Kidney (tissue), 22 donors: ENCODE measurements at places on chromosomes 4 and X.
A peak's percentile ranks its signal among the peaks of the same experiment; 100 is the strongest.

DNA sequence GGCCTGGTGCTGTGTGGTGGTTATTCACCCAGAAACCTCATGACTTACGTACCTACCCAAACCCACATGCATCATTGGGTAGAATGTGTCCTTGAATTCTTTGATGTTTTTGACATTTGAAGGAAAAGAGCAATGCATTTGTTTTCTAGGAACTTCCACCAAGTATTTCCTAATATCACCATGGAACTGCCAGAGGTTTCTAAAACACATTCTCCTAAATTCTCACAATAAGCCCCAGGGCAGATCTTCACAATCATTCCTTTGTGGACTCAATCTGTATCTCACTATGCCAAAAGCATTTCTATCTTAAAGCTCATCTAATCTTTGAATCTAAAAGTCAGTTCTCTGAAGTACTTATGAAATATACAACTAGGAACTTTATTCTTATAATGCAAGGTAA is 8.3 kb upstream of the ODAM start:
- no peaks in the 10 kb centered on the region for H3K27me3 ChIP-seq
- no peaks in the 10 kb centered on the region for H3K4me1 ChIP-seq
- H3K27ac ChIP-seq, result no peak overlapping the region
- no peak for DNase-seq

DNA sequence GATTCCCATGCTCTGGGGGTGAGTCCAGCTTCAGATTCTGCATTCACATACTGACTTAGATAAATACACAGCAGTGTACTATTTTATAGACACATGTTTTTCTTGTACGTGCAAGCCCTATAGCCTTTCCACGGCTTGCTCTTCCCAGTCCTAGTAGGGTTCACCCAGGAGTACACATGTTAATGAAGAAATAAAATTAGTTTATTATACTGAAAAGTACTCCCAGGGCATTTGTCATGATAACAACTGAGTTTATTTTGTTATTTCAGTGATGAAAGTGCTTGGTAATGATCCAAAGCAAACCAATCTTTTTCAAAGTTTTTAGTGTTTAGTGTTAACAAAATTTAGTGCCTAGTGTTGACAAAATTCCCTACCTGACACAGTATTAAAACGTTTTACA is 21.3 kb downstream of the MAPK10 start:
- DNase-seq, result peak; percentile 36
- no peaks in the 10 kb centered on the region for H3K4me1 ChIP-seq
- no peak overlapping the region for H3K4me3 ChIP-seq
- H3K27me3 ChIP-seq, result no peaks in the 10 kb centered on the region

GRCh38 chr4:127788517-127788916 is 6.4 kb downstream of the HSPA4L start:
- DNase-seq, result no peak
- H3K36me3 ChIP-seq, result no peaks in the 10 kb centered on the region
- no peaks in the 10 kb centered on the region for H3K4me1 ChIP-seq
- H3K27ac ChIP-seq, result no peak overlapping the region
- H3K27me3 ChIP-seq, result no peaks in the 10 kb centered on the region

- no peaks in the 10 kb centered on the region for H3K4me1 ChIP-seq
- no peaks in the 10 kb centered on the region for H3K36me3 ChIP-seq
- DNase-seq, result no peak
- no peaks in the 10 kb centered on the region for H3K27me3 ChIP-seq
- H3K4me3 ChIP-seq, result no peak overlapping the region
- H3K27ac ChIP-seq, result no peak overlapping the region
These were observed 61.2 kb upstream of the DAPP1 start for GRCh38 chr4:99755223-99755944.

GRCh38 chrX:31349515-31349914 is 277.7 kb upstream of the FTHL17 start:
- no peak overlapping the region for H3K4me3 ChIP-seq
- H3K4me1 ChIP-seq, result no peaks in the 10 kb centered on the region
- H3K27ac ChIP-seq, result no peak overlapping the region

DNA sequence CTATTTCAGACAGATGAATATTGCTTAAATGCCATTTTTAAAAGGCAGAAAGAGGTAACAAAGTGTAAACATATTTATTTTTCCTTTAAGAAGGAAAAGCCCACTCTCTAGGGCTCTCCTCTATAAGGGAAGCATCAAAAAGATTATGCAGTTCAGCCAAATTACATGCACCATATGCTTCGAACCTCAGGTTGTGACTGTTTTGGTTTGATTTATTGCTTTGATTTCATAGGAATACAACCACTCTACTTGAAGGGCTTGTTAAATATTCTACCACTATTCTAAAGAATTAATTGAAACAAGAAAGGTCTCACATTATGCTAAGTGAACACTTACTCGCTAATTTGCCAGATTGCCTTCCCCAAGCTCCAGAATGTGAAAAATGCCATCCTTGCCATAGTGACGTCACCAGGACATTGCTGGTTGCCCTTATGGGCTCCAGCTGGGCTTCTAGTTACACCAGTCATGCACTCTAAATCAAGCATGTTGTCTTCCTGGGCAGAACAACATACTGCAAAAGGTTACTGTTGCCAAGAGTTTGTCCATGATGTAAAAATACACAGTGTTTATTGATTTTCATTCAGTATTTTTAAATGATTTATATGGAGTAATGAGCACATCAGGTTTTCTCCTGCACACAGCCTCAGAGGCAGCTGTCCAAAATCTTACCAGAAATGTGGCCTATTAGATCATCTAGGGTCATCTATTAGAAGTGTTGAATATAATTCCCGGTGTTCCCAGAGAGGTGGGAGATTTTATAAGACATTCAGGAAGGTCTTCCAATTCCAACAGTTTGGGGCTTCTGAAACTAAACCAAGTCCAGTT is 164.4 kb upstream of the RAPGEF2 start:
- no peak overlapping the region for H3K4me3 ChIP-seq
- H3K27me3 ChIP-seq, result no peaks in the 10 kb centered on the region
- DNase-seq, result peak; percentile 51
- no peaks in the 10 kb centered on the region for H3K4me1 ChIP-seq

GRCh38 chr4:153927451-153927850 is 138.6 kb upstream of the SFRP2 start:
- no peak overlapping the region for H3K4me3 ChIP-seq
- H3K27ac ChIP-seq, result no peak overlapping the region
- no peaks in the 10 kb centered on the region for H3K27me3 ChIP-seq
- no peak for DNase-seq

GRCh38 chrX:46791927-46792809 is 33.2 kb upstream of the SLC9A7 start:
- no peaks in the 10 kb centered on the region for H3K4me1 ChIP-seq
- no peaks in the 10 kb centered on the region for H3K36me3 ChIP-seq
- DNase-seq, result peak; percentile 73
- no peaks in the 10 kb centered on the region for H3K27me3 ChIP-seq
- peak overlapping the region; percentile 1 for H3K27ac ChIP-seq

DNA sequence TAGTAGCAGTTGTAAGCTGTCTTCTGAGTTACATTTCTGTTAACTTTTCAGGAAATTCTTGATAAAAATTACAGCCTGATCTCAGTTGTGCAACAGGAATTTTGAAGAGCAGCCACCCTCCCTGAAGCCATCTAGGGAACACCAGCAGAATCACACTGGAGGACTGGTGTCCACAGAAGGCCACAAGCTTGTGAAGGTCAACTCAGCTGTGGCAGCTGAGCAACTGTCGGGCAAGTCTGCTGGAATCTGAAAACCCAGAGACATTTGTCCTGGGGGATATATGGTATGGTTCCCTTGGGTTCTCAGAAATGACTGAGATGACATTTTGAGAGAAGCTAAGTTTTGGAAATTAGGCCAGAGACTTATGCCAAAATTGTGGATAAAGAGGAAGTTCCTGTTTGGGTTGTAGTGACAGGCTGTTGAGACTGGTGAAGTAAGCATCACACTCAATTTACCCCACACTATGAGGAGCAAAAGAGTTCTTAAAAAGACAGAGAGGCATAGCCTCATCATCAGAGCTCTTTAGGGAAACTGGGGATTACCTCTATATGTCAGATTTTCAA is 78.1 kb upstream of the TNIP3 start:
- no peak for DNase-seq
- H3K27me3 ChIP-seq, result no peaks in the 10 kb centered on the region
- no peaks in the 10 kb centered on the region for H3K36me3 ChIP-seq
- H3K27ac ChIP-seq, result no peak overlapping the region
- no peak overlapping the region for H3K4me3 ChIP-seq

DNA sequence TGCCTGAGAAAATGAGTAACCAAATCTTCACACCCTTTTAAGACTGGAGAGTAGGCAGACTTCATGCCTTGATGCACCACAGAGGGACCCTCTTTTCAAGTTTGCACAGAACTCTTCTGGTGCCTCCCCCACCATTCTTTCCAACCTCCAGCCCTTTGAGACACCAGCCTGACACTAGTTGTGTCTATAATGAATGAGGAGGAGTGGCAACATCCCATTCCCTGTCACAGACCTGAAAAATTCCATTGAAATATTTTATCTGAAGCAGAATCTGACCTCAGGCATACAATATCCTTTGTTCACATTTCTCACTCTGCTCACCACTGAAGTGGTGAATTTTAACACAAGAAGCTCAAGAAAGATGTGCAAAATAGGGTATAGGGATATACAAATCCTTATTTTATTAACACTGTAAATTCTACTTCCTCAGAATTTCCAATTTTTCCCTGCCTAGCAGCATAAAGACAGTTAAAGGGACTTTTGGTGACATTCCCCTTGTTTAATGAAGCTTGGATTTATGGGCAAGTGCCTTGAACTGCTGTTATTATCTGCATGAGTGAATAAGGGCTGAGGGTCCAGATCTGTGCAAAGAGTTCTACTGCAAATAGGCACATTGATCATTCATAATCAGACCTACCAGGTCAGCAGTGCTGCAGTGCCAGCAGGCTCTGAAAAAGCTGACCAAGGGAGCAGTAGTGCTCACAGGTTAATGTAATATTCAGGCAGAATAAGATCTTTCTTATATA is 149.9 kb upstream of the PAQR3 start:
- no peak overlapping the region for H3K27ac ChIP-seq
- H3K4me3 ChIP-seq, result no peak overlapping the region
- no peaks in the 10 kb centered on the region for H3K36me3 ChIP-seq
- H3K27me3 ChIP-seq, result no peaks in the 10 kb centered on the region
- peak; percentile 74 for DNase-seq

GRCh38 chr4:84503495-84504437 is 4.7 kb upstream of the NKX6-1 start:
- DNase-seq, result peak; percentile 70
- no peaks in the 10 kb centered on the region for H3K4me1 ChIP-seq
- H3K27me3 ChIP-seq, result peaks cover 50% of the 10 kb centered on the region

- H3K4me3 ChIP-seq, result peak overlapping the region; percentile 57
- no peaks in the 10 kb centered on the region for H3K36me3 ChIP-seq
- peak overlapping the region; percentile 97 for H3K27ac ChIP-seq
- H3K27me3 ChIP-seq, result no peaks in the 10 kb centered on the region
- peak; percentile 85 for DNase-seq
- peaks cover 7% of the 10 kb centered on the region for H3K4me1 ChIP-seq
These were observed 1.0 kb upstream of the ARHGAP4 start for GRCh38 chrX:153926858-153927671.

GRCh38 chr4:186190581-186191199 is 677 bp upstream of the CYP4V2 start:
- peaks cover 17% of the 10 kb centered on the region for H3K4me1 ChIP-seq
- peak overlapping the region; percentile 96 for H3K27ac ChIP-seq
- H3K4me3 ChIP-seq, result peak overlapping the region; percentile 85
- peak; percentile 65 for DNase-seq

DNA sequence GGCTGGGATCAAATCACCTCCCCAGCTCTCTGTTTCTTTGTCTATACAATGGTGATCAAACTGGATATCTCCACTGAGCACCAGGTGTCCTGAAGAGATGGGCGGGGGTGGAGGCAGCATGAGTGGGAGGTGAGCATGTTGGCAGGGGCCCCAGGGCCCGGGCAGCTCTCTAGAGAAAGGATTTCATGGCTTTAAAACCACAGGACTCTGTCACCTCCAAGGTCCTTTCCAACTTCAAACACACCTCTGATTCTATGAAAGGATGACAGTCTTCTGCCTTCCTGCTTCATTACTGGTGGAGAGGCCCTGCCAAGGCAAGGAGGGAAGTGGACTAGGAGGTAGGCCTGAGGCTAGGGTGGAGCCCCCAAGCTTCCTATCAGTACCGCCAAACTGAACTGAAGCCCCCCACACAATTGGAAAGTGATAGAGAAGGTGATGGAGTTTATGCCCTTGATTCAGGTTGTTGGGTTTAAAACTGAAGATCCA is 38.6 kb downstream of the TRIM2 start:
- no peaks in the 10 kb centered on the region for H3K36me3 ChIP-seq
- DNase-seq, result no peak
- no peaks in the 10 kb centered on the region for H3K27me3 ChIP-seq
- no peaks in the 10 kb centered on the region for H3K4me1 ChIP-seq

- no peaks in the 10 kb centered on the region for H3K27me3 ChIP-seq
- H3K4me1 ChIP-seq, result no peaks in the 10 kb centered on the region
- no peaks in the 10 kb centered on the region for H3K36me3 ChIP-seq
- no peak overlapping the region for H3K4me3 ChIP-seq
- no peak overlapping the region for H3K27ac ChIP-seq
These were observed 24.3 kb upstream of the NDNF start for GRCh38 chr4:121096629-121097028.

- no peaks in the 10 kb centered on the region for H3K4me1 ChIP-seq
- no peak overlapping the region for H3K4me3 ChIP-seq
These were observed 31.6 kb upstream of the SPARCL1 start for GRCh38 chr4:87560802-87561201.

- peak overlapping the region; percentile 13 for H3K4me3 ChIP-seq
- no peaks in the 10 kb centered on the region for H3K4me1 ChIP-seq
- H3K36me3 ChIP-seq, result no peaks in the 10 kb centered on the region
- peak overlapping the region; percentile 10 for H3K27ac ChIP-seq
- H3K27me3 ChIP-seq, result no peaks in the 10 kb centered on the region
- no peak for DNase-seq
These were observed 118.3 kb downstream of the SORBS2 start for GRCh38 chr4:185693548-185694215.

GRCh38 chr4:184016759-184017668 is 111.9 kb downstream of the STOX2 start:
- no peak overlapping the region for H3K4me3 ChIP-seq
- no peak overlapping the region for H3K27ac ChIP-seq
- H3K4me1 ChIP-seq, result no peaks in the 10 kb centered on the region
- H3K36me3 ChIP-seq, result no peaks in the 10 kb centered on the region
- H3K27me3 ChIP-seq, result no peaks in the 10 kb centered on the region

DNA sequence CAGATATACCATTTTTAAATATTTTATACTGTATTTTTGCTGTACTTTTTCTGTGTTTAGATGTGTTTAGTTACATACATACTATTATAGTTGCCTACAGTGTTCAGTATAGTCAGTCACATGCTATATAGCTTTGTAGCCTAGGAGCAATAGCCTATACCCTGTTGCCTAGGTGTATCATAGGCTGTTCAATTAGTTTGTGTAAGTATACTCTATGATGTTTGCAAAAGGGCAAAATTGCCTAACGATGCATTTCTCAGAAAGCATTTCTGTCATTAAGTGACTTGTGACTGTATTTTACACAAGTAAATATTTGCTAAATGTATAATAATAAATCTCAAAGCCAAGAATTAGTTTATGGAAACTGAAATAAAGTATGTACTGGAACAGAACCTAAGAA is 9.5 kb downstream of the ETFDH start:
- no peak overlapping the region for H3K27ac ChIP-seq
- no peaks in the 10 kb centered on the region for H3K27me3 ChIP-seq
- no peak for DNase-seq

GRCh38 chr4:151627491-151627890 is 133.3 kb downstream of the GATB start:
- H3K36me3 ChIP-seq, result no peaks in the 10 kb centered on the region
- no peaks in the 10 kb centered on the region for H3K27me3 ChIP-seq
- H3K4me3 ChIP-seq, result no peak overlapping the region
- DNase-seq, result no peak
- H3K4me1 ChIP-seq, result peaks cover 2% of the 10 kb centered on the region
